ENCODE measurements at places on chromosomes 12 and 14.

DNA sequence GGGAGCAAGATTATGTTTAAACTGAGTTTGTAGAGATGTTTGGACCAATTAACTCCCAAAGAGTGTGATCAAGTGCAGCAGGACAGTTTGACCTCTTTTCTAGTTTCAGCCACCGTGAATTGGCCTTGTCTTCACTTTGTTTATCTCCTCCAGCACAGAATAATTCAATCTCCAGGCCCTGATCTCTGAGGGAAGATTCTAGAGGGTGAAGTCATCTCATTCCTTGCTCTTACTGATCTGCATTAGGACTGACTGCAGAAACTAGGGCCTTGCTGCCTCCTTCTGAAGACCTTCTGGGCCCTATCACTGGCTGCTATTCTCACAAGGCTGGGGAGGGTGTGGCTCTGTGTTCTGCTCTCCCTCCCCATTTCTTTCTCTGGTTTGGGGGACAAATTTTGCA, 29.4 kb downstream of the C12orf75 start:
- no peak for DNase-seq

GRCh38 chr12:124607681-124608425, 40.4 kb upstream of the NCOR2 start:
- no peak for DNase-seq

DNA sequence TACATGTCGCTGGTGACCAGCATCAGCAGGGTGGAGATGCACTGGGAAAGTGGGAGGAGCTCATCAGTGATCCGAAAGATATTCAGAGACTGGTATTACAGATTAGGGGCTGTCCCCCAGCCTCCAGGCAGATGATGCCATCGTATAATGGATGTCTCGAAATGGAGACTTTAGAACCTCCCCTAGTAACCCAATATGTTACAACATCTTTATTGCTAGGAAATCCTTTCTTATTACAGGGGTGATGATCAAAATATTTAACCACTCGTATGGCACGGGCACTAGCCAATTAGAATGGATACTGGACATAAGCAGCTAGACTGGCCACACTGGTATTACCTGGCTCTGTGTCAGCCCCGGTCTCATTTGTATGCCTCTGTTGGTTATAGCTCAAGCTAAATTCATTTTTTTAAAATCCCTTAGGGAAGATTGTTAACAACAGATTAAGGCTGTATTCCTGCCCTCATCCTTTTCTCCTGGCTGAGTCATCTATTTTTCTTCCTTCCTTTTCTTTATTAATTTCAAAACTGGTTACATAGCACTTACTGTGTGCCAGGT, 10.8 kb upstream of the CEBPE start:
- no peak for DNase-seq

DNA sequence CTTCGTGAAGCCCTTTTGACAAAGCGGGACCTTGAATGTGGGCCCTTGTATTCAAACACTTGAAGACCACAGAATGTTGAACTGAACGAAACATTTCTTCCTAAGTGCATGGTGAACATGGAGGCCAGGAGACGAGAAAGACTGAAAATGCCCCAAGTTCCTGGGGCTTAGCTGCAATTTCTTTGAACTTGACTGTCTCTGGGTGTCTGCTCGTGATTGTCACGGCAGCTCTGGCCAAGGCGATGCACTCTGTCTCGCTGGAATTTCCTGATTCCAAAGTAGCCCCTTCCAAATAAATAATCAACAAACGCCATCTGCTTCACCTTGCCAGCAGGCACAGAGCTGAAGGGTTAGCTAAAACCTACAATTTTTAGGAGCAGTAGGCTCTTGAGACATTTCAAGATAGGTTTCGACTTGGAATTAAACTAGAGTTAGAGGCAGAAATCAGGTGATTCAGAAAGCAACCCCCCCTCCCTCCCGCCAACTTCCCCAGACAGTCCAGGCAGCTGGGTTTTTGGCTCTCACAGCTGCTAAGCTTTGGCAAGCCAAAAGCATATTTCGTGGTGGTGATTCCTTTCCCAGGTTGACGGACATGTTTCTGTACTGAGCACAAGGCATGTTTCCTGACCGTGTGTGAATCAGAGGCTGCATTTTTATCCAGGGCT, 13.5 kb upstream of the IRF2BPL start:
- no peak for DNase-seq

DNA sequence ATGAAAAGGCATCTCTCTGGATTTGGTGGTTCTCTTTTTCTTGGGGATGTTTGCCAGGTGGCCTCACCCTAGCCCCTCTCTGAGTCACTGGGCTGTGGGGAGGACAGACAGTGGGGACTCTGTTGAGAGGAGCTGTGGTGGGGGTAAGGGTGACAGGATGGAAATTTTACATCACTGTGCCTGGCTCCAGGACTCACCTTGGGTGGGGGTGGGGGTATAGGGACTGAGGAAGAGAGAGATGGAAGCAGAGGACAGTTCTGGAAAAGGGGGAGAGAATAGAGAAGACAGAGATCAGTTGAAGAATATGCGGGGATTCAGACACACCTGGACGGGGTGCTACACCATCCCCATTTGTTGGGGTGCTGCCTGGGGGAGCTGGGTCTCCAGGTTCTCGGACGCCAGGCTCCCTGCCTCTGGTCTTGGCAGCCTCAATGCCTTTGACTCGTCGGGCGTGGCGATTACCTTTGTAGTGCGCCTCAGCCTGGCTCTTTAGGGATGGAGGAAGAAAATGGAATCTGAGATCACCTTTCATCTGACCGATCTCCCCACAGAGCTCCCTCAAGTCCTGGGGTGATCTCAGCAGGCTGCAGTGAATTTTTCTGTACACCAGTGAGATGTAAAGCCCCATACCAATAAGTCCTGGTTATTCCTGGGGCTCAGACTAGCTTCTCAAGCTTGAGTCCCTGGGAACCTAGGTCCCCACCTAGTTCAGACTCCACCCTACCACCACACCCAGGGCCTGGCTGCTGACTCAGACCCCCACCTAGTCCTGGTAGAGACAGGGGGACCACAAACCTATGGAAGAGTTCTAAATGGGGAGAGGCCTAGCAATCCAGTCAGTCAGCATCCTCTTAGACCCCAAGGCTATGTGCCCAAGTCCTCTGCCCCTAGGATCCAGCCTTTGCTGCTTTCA, 9.6 kb upstream of the GPR84 start:
- DNase-seq = no peak

DNA sequence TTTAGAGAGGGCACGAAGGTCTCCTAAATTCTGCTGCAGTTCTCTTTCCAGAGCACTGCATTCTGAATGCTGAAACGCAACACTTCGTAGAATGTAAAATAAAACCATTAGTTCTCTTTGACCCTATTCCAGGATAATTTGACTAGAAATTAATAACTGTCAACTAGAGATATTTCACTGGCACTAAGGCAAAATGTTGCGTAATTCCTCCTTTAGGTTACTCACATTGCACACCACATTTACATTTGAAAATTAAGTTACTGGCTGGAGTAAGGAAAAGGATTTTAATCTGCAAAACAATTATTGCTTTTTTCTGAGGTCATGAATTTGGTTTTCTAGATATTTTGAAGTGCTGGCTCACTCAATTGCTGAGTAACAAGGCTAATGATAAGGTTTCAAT, 58.0 kb upstream of the TRHDE start:
- DNase-seq = no peak

DNA sequence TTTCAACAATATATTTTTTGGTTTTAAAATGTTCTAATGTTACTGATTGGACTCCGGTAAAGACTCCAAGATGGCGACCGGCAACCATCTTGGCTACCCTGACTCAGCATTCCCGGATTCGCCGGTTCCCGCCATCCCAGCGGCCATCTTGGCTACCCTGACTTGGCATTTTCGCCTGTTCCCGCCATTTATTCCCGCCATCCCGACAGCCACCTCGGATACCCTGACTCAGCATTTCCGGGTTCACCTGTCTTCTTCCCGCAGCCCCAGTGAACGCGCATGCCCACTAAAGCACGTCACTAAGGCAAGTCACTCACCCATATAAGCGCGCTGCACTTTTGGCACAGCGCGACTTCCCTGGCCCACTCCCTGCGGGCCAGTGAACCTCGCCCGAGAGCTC, 9.0 kb upstream of the LRFN5 start:
- no peak for DNase-seq

GRCh38 chr12:25491396-25492325, 61.4 kb downstream of the LMNTD1 start:
- no peak for DNase-seq

GRCh38 chr12:124509676-124510300, 57.6 kb downstream of the NCOR2 start:
- DNase-seq = no peak

DNA sequence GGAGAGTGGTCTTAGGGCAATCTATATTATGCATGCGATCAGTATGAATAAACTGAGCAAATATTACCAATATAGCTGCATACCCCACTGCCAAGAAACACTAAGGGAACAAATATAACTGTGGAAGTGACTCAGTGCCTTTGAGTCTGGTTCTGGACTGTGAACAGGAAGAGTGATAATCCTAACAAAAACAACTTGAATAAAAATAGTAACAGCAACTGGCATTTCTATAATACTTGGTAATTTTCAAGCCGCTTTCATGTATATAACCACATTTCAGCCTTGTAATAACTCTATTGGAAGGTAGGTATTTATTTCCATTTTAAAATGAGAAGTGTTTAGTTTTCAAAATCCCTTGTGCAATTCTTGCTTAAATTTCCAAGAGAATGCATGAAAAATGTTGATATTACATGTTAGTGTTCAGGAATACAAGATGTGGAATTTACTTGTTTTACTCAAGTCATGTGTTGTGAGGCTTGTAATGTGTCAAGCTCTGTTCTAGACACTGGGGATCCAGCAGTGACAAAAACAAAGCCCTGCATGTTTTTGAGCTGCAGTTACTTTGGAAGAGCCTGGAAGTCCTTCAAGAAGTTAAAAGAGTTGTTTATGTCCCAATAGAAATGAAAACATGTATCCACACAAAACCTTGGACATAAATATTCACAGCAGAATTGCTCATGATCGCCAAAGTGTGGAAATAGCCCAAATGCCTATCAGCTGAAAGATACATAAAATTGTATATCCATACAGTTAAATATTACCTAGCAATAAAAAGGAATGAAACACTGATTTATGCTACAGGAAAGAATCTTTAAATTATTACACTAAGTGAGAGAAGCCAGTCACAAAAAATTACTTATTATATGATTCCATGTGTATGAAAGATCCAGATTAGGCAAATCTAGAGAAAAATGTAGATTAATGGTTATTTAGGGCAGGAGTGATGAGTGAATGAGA, 338.1 kb upstream of the TMEM132C start:
- DNase-seq = no peak

Measured in left lobe of liver (tissue), 2 donors.